ENCODE measurements at places on chromosomes 4 and X.

- no peak for DNase-seq
These were observed 991.8 kb upstream of the SLIT2 start for GRCh38 chr4:19259920-19260319.

- no peak for DNase-seq
These were observed 59.2 kb upstream of the ZC4H2 start for GRCh38 chrX:65035446-65035770.

DNA sequence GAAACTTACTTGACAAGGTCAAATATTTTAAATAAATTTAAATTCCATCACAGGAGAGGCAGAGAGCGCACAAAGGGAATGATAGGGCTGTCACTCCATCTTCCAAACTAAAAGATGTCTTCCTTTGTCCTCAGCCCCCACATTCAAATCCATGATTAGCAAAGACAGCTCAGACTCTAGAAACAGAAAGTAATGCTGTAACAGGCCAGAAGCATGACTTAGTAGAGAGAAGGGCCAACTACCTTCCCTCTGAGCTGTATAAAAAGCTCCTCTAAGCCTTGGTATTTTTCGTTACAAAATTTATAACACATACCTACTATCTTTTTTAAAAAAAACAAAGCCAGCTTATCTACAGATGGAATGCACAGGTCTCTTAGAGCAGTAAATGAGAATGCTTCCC, 207.4 kb downstream of the MAPK10 start:
- DNase-seq = no peak

GRCh38 chr4:68576272-68577125, at the start of gene UGT2B17:
TSS of gene UGT2B17 (minus strand) at chr4:68576322. CDS start at chr4:68568484, 7,838 bp downstream.
- no peak for DNase-seq

DNA sequence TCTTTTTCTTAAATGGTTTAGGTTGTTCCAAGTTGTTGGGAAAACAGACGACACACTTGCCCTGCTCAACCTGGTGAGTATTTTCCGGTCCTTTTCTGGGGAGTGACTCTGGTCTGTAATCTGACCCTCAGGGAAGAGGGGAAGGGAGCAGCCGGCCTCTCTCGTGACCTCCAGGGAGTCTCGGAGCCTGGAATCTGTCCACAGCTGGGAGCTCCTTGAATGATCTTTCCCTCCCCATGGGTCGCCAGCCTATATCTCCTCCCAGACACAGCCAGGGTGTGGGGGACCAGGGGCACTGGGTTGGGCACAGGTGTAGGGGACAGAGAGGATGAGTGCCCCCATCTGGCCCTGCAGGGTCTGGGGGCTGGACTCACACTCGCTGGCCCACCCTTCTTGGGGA, 18.9 kb downstream of the TMEM175 start:
- no peak for DNase-seq

DNA sequence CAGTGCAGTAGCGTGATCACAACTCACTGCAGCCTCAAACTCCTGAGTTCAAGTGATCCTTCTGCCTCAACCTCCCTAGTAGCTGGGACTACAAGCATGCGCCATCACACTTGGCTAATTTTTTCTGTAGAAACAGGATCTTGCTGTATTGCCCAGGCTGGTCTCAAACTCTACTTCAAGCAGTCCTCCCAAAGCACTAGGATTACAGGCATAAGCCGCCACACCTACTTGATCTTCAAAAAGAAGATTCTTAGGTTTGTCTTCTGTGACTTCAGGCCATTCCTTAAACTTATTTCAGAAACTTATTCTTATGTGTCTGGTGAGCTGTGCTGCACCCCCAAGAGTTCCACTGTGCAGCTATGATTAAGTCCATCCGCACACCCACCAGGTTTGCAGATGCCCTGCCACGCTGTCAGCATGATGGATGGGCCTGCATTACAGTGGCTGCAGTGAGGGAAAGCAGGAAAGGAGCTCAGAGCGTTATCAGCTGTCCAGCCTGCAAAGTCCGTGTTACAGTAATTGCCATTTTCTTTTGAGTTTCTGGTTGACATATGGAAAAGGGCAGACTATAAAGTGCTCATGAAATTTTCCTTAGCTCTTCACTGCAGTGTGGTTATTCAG, 146.6 kb downstream of the AASDH start:
- no peak for DNase-seq

GRCh38 chr4:82728301-82728700, 70.3 kb downstream of the SCD5 start:
- no peak for DNase-seq

DNA sequence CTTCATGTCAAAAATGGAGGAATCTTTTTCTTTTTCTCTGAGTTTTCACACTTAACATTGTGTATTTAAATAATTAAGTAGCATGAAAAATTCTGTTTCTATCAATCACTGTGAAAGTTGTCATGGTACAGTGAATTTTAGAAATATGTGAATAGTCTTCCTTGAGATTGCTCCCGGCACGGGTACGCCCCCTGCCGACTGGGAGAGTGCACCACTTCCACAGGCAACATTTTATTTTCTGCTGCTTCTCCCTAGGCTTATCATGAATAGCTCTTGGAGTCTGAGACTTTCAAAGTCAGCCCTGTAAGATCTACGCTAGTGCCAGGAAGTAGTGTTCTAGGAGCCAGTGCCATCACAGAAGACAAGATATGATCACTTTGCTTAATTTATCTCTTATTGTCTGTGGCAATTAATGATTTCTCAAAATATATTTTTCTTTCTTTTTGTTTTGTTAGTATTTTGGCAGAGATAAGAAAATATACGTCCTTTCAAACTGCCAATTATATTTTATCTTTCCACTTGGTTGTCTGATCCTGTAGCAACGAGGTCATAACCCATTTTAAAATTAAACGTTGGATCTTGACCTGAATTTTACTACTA, 763.8 kb upstream of the AADAT start:
- DNase-seq = no peak

DNA sequence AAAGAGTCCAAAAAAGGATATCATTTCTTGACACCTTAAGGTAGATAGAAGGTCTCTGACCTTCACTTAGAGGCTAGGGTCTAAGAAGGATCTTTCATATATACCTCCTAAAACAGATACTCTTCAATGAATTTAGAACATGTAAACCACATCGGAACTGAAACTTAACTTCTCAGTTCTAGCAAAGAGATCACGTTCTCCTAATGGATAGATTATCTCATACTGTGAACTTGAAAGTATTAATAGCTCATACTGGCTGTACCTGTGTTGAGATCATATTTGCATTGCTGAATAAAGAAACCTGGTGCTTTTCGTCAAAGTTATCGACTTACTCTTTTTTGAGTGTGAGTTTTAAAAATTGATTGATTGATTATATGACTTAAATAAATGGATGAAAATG, 353.8 kb downstream of the EPHA5 start:
- no peak for DNase-seq

DNA sequence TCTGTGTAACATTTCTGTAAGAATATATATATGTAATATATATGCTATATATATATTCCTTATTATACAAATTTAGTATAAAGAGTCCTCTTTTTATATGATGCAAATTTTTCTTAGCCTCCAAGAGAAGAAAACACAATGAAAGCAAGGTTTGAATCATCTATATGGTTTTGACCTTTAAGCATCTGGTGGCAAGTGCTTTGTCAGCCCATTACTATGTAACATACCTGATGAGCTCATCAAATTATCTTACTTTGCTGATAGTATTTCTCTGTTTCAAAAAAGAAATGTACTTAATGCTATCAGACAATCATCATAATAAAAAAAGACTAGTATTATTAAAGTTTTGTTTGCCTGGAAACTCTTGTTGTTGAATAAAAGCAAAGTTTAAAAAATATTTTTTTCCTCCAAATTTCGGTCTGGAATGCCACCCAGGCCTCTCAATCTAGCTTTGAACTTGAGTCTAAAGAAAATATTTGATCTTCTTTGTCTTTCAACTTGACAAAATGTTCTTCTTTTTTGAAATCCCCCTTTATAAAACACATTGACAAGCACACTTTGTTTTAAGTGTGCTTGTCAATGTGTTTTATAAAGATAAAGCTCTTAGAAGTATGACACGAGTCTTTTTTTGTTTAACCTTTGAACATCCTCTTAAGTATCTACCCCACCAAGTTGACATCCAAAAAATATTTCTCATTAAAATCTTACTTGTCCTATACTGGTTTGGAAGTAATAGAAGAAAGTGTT, 26.2 kb downstream of the ZNF330 start:
- DNase-seq = no peak

- no peak for DNase-seq
These were observed 237.0 kb downstream of the MGST2 start for GRCh38 chr4:139902321-139903320.

DNA sequence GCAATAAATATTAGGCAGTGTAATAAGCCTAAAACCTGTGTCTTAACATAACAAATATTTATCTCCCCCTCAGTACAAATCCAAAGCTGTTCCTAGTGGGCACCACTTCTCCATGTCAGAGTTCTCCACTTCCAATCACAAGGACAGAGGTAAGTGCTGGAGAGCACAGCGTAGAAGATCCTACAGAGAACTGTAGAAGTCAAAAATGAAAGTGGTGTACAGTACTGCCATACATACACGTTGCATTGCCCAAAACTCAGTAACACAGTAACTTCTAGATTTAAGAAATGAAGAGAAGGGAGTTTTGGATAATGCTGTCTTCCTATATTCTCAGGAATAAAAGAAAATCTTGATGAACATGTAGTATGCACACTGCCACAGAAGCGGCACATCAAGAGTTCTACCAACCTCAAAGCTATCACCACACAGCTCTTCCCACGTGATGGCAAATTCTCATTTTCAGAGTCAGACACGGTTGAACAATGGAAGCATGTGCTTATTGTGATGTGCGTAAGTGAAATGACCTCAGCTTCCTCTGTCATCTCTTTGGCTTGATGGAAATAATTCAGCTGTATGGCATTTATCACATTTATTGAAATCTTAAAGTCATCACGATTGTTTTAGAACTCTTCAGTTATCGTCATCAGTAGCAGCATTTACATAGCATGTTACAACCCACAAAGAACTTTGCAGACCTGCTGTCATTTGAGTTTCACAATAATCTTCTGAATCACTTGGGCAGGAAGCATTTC, 27.1 kb upstream of the SPANXN4 start:
- DNase-seq = no peak

DNA sequence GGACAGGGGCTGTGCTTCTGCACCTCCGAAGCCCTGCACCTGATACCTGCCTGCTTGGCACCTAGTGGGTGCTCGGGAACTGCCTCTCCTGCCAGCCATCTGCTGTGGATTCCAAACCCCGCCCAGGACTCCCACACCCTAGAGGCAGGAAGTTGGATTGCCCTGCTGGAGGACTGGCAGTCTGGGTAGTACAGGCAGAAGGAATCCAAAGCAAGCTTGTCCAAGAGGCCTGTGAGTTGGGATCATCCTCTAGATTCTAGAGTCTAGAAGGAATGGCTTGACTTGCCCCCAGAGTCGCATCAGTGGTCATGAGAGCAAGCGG, 64.6 kb upstream of the MTM1 start:
- DNase-seq = no peak

GRCh38 chrX:154750301-154751202, at the start of gene GAB3:
TSS of gene GAB3 (minus strand) at chrX:154751077. CDS start at chrX:154751025, 52 bp downstream.
- no peak for DNase-seq

DNA sequence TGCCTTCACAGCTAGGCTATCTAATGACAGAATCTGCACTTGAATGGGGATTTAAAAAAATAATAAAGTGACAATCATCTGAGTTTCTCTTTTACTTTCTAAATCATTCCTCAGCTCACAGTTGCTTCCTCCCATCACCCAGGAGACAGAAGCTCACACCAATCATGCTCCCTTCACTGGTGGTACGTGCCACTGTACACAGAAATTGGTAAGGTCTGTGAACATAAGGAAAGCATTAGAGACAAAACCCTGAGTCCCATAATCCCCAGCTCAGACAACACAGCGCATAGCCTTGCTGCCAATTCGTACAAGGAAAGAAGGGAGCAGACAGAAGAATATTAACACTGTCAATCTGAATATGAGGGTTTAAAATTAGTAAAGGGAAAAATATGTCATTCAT, 133.1 kb downstream of the IDS start:
- no peak for DNase-seq

- no peak for DNase-seq
These were observed 226.1 kb downstream of the COX18 start for GRCh38 chr4:72843466-72843865.

DNA sequence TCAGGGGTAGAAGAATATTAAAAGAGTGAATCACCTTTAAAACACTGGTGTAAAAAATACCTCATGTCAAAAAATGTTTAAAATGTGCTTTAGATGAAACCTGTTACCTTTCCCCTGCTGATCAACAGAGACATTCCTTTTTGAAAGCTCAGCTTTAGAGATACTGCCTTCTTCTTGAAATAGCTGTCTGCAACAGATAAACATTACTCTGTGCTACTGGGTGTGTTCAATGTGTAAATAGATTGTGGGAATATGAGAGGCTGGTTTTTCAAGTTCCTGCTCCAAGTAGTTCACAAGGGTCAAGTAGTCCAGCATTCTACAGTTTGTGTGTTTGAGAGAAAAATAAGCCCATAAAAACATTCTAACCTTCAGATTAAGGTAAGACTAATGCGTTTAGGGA, at the start of gene SYTL5:
Gene SYTL5 (plus strand): TSS at position 263 of the 400 bp plus-strand sequence. CDS start 27,337 bp downstream, outside the sequence.
- no peak for DNase-seq

DNA sequence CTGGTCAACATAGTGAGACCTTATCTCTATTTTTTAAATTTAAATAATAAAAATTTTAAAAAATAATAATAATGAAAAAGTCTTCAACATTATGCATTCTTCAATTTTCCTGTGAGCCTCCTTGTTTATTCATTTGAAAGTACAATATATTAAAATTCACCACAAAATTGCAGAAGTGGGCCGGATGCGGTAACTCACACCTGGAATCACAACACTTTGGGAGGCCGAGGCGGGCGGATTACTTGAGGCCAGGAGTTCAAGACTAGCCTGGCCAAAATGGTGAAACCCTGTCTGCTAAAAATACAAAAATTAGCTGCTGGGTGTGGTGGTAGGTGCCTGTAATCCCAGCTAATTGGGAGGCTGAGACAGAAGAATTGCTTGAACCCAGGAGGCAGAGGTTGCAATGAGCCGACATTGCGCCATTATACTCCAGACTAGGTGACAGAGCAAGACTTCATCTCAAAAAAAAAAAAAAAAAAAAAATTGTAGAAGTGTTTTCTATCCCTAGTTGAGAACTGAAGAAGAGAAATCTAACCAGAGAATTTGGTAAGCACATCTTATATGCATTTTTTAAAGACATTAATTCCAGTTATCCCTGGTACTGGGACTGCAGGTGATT, 56.9 kb downstream of the RBM47 start:
- no peak for DNase-seq

- DNase-seq = no peak
These were observed 231.3 kb upstream of the CXXC4 start for GRCh38 chr4:104726002-104726401.

DNA sequence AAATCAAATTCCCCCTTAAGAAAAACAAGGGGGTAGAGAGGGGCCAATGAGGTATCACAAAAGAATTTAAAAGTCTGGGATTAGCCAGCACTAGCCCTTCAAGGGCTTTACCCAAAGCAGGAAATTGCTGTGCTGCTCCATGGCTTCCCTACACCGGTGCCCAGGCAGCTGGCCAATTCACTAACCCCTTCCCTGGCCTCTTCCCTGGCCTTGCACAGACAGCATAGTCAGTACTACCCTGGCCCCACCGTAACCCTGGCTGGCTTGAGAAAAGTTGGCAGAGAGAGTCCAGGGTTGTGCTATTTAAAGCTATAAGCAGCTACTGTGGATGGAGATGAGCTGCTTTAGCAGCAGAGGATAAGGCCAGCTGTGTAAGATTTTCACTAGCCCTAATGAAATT, 43.1 kb downstream of the ADAMTS3 start:
- no peak for DNase-seq
